ENCODE measurements at places on chromosomes 6 and 20.

GRCh38 chr20:17523326-17523725 is 7.9 kb downstream of the BFSP1 start:
- no peak for DNase-seq

DNA sequence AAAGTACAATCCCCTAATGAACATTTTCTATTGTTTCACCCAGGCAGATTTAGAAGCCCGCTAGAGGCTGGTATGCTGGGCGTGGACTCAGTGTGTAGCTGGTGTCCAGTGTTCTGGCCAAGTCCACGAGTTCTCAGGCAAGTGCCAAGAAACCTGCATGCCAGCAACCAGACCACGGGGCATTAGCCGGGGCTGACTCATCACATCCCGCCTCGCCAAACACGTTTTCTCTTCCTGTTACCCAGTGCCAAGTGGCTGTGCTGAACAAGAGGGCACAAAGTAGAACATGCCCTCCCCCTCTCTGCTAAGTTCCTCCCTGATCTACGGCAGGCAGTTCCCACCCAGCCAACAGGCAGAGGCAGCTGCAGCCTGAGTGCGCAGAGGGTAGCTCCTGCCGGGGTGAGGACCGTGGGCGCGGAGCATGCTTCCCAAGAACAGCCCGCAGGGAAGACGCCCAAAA is 29.6 kb downstream of the RAMACL start:
- no peak for DNase-seq

DNA sequence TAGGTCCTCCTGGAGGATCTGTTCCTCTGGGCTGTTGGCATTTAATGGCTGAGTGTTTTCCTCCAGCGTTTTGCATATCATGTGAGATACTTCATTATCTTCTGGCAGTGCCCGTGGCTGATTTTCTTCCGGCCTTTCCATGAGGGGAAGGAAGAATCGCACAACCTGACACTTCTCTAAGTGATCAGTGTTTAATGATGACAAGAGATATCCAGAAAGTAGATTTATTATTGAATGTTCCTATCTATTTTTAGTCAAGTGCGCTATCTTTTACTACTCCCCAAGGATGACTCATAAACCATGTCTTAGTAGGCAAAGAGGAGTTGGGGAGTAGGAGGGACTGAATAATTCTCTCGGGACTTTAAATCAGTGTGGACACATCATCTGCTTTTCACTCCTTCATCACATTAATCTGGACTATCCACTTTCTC is 149.7 kb downstream of the PLCB4 start:
- no peak for DNase-seq

- no peak for DNase-seq
These were observed 78.0 kb upstream of the NHSL1 start for GRCh38 chr6:138577151-138577915.

DNA sequence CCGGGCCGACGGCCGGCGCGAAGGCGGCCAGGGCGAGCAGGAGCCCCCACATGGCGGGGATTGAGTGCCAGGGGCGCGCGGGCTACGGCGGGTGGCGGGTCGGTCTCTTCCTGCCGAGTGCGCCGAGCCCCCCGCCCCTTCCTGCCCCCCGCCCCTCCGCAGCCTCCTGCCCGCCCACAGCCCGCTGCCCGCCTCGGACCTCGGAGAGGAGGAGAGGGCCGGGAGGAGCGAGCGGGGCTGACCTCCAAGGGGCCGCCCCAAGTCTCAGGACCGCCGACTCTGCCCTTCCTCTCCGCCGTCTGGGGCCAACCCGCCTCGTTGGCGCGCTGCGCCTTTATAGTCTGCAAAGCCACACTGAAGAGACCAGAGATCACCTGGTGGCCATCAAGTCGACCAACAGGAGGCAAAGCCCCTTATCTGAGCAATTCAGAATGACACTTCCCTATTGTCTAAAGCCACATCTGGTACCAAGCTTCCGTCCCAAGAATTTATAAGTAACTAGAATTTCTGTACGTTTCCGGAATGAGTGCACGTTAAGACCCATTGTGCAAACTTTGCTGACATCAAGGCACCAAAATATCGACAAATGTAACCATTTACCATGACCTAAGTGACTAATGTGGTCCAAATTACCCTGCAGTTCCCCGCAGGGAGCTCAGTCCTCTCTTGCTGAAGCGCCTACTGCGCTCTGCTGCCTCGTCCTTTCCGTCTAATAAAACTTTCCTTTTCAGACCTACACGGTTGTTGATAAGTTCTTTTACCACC is at the start of gene CPXM1:
CPXM1 (minus strand) TSS at position 107 of the 765 bp plus-strand sequence; CDS start at position 52, 55 bp downstream.
- no peak for DNase-seq

GRCh38 chr6:148346681-148347440 is 4.2 kb downstream of the SASH1 start:
- DNase-seq: no peak
